ENCODE measurements at places on chromosomes 7 and 10.

- no peak for DNase-seq
These were observed 222.7 kb upstream of the C7orf33 start for GRCh38 chr7:148367731-148368475.

DNA sequence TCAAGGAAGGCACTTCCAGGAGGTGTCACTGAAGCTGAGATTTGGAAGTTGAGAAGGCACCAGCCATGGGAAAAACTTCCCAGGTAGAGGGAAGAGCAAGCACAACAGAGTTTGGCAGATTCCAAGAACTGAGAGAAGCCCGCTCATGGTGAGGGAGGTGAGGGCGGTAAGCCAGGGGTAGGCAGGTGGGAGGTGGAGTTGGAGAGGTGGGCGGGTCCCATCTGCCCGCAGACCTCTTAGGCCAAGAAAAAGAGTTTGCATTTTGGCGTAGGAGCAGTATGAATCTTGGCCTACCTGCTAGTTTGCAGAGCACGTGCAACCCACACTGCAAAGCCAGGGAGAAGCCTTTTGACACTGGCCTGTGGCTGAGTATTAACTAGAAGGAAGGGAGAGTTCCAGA, 18.8 kb downstream of the FRMPD2 start:
- DNase-seq: no peak

DNA sequence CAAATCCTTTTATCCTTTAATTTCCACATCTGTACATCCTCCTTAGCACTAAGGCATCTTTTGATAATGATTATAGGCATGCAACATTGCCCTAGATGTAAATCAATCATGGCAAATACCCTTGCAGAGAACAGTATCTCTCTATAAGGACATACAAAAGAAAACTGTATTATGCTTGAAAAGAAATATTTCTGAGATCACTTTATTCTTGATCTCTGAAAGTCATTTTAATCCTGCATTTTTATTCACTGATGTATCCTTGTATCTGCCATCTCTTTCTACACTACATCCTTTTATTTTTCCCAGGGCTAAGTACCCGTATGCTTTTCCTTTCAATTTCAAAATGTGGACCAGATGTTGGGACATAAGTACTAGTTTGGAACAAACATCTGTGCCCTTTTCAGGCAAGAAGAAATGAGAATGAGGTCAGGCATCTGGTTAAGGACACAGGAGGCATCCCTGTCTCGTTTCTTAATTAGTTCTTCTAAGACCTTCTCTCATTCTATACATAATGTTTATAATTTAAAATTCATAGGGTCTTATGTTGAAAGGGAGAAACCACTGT, 338.6 kb downstream of the CNTNAP2 start:
- DNase-seq: no peak

DNA sequence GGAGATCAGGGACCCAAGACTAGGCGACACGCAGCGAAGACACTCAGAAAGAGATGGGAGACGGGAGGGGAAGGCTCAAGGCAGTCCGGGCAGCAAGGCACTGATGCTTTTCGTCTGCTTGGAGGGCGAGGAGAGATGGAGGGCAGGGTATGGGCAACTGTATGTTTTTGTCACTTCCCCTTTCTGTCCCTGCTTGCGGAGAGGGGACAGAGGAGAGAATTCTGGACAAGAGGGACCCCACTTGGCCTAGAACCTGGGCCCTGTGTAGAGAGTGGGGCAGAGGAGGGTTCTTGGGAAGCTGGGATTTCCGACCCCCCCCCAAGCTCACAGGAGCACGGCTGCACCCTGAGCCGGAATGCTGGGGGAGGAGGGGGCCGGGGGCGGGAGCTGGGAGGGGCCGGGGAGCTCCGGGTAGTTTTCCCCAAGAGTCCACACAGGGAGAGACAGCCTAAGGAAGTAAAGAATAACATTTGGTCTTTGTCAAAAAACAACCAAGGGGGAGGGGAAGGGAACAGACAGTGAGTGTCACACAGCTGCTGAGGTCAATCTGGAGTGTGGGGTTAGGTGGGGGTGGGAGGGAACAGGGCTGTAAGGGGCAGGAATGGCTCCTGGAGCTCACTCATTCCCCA, 1.8 kb downstream of the LRCH4 start:
- DNase-seq: no peak

- no peak for DNase-seq
These were observed 90.7 kb upstream of the LEP start for GRCh38 chr7:128150223-128150865.

- no peak for DNase-seq
These were observed 923.4 kb downstream of the REEP3 start for GRCh38 chr10:64444564-64444963.

GRCh38 chr10:101267290-101267680, 38.0 kb upstream of the LBX1 start:
- DNase-seq: no peak

DNA sequence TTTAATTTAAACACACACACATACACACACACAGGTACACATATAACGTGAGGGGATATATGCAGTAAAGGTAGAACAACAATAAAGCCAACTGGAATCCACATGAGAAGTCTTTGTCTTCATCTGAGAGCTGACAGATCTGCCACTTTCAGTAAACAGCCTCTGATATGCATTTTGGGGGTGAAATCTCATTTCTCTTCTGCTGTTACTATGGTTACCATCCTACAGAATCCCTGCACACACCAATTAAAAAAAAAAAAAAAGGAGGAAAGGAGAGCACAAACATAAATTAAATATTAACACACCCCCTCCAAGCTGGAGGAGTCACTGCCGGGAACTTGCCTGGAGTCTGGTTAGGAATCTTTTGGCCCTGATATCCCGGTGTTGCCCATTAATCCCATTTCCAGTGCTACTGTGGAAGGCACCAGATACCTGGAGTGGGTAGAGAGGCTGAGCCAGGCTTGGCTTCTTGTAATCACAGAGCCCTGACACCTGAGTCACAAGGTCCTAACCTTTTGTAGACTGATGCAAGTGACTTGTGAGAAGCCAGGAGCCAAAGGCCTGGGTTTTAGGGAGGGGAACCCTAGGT, 169.1 kb downstream of the LHFPL3 start:
- DNase-seq: no peak

DNA sequence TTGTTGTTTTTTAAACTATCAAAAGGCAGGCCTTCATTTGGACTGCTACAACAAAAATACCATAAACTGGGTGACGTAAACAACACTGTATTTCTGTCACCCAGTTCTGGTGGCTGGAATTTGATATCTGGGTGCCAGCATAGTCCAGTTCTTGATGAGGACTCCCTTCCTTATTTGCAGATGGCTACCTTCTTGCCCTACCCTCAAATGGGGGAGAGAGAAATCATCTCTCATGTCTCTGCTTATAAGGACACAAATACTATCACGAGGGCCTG, 25.2 kb downstream of the ACTA2 start:
- no peak for DNase-seq

DNA sequence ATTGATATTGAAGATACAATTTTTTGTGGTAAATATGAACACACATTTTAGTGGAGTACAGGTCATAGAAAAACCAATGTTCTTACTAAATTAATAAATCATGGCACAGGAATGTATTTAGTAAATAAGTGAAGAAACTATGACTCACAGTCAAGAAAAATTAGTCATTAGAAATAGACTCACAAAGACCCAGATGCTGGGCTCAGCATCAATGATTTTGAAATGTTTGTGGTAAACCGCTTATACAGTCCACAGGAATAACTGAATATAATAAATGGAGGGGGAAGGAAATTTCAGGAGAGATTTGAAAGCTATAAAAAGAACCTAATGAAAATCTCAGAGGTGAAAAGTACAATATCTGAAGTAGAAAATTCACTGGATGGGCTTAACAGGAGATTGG, 138.3 kb upstream of the ADCY1 start:
- no peak for DNase-seq

DNA sequence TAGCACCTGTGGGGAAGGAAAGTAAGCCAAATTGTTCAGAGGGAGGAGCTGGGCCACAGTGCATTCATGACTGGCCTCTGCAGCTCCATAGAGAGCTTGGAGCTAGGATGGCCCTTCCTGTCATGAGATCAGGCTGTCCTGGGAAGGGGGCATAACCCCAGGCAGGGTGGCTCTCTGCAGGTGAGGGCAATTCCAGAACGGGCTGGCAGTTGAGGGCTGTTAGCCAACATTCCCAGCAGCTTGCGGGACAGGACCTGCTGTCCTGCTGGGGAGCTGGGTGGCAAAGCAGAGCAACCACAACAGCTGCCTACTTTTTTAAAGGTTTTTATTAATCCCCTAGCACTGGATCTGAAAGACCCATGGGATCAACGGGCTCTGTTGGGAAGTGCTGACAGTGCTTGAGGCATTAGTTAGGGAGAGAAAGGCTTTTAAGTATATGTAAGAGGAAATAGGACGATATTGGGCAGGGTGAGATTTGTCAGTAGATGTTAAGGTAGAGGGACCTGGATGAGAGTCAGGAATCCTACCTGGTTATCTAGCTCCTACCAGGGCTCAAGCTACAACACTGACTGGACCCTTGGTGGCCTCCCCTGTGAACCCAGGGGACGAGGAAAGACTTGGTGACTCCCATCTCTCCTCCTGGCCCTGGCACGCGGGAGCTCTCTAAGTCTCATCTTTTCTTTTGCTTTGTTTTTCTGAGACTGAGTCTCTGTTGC, 77.8 kb downstream of the NAMPT start:
- DNase-seq: no peak

DNA sequence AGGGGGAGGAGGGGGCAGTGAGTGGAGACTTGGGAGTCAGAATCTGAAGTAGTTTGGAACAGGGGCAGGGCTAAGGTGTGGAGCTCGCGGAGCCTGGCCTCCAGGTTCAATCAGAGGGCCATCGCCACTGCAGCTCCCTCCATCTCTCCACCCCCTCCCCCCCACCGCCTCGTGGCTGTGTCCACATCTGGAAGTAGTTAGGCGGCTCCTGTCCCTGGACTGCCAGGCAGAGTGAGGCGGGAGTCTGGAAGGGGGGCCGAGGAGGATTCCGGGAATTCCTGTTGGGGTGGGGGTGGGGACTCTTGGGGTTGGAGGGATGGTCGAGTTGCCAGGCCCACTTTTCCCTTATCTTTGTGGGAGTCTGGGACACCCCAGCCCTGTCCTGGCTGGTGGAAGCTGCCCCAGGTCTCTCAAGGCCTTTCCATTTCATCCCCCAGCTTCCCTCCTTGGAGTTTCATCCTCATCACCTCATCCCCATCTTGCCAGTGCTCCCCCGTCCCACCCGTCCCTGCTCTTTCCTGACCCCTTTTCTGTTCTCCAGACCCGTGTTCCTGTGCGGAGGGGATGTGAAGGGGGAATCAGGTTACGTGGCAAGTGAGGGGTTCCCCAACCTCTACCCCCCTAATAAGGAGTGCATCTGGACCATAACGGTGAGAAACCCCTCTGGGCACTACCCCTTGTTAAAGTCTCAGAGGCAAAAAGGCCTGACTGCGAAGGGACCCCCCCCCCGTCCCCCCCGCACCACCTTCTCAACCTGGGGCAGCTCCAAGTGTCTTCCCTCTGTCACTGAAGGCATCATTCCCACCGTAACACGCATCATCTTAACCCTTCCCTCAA, 944 bp downstream of the PCOLCE start:
- no peak for DNase-seq

- no peak for DNase-seq
These were observed 8.0 kb downstream of the HGF start for GRCh38 chr7:81761821-81762220.

DNA sequence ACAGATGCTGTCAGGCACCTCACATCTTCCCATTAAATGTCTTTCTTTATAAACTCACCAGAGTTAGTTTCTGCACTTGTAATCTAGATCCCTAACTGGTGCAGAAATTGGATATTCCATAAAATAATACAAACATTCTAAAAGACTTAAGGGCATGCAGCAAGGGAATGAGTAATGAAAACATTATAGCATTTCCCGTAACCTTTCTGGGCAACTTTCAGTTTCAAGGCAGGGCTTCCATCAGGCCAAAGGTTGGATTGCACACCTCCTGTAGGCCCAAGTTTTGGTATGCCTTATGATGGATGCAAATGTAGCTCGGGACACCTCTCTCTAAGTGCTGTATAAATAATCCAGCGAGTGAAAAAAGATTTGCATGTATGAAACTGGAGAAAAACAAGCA, 129.9 kb upstream of the LYZL2 start:
- no peak for DNase-seq

Data from CD4-positive, alpha-beta T cell treated with Interferon gamma for 1 hour (primary cell).